ENCODE measurements at places on chromosomes 4 and X.

- no peak for DNase-seq
Measured at GRCh38 chrX:39367416-39367815, 566.2 kb downstream of the MID1IP1 start.

- no peak for DNase-seq
Measured at GRCh38 chr4:142386856-142387255, 459.2 kb downstream of the INPP4B start.

DNA sequence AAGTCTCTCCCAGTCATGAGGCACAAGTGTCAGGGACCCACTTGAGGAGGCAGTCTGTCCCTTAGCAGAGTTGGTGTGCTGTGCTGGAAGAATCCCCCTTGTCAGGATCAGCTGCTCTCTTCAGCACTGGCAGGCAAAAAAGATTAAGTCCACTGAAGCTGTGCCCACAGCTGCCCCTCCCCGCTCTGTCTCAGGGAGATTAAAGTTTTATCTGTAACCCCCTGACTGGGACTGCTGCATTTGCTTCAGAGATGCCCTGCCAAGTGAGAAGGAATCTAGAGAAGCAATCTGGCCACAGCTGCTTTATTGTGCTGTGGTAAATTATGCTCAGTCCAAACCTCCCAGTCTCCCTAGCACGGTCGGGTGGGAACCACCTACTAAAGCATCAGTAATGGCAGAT lies 37.4 kb upstream of the HEPH start:
- no peak for DNase-seq

DNA sequence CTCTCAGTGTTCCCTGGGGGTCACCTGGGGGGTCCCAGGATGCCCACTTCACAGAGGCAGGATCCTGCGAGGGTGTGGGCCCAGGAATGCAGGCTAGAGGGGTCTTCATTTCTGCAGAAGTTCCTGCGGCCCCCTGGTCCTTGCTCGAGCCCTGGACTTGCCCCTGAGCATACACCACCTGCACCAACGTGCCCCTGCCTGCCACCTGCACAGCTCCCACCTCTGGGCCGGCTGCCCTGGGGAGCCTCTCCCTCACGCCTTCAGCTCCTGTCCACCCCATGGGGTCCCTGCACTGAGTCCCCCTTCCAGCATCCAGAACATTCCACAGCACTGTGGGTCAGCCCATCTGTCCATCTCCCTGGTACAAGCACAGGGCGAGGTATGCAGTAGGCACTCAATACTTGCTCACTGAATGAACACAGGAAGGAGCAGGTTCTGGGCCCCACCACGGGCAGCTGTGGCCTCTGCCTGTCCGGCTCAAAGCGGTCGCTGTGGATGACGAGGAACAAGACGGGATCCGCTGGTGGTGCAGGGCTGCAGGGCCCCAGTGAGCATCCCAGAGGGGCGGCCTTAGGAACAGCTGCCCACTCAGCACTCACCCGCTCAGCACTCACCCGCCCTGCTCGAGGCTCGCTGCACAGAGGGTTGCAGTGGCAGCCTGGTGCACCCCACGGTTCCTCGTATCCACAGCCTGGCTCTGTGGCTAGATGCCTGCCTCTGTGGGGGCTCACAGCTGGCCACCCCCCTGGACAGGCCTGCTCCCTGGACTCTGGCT lies 70.5 kb upstream of the MXD4 start:
- DNase-seq: no peak

GRCh38 chrX:54786967-54787366 lies 11.1 kb downstream of the ITIH6 start:
- DNase-seq: no peak
